ENCODE measurements at places on chromosomes 2 and 18.

GRCh38 chr18:5424903-5425664 lies 118.7 kb downstream of the EPB41L3 start:
- no peak for DNase-seq

DNA sequence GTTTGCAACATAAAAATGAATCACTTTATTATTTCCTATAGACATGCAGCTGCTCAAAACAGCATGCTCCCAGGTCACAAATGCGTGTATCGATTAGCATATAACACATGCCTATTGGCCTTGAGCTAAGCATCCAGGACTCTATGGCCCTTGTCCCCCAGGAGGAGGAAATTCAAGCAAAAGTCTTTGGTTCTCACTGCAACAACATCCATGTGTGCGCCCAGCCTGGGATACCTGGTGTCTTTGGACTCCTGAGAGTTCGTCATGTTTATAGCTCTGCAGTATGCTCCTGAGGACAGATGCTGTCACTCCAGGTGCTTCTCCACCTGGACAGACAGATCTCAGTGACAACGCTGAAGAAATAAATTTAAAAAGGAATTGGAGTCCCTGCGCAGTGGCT lies 284.6 kb downstream of the PHLPP1 start:
- DNase-seq: no peak

- no peak for DNase-seq
Observed at GRCh38 chr2:159613091-159613490, 3.3 kb downstream of the BAZ2B start.

- no peak for DNase-seq
Observed at GRCh38 chr2:232951891-232952290, 61.2 kb downstream of the NGEF start.

- DNase-seq: no peak
Observed at GRCh38 chr2:240620859-240621258, 4.4 kb upstream of the GPR35 start.

- no peak for DNase-seq
Observed at GRCh38 chr2:201975434-201975833, 58.2 kb upstream of the FZD7 start.
